Smooth muscle cell of trachea (primary cell): ENCODE measurements at places on chromosomes 1 and 21. TPM values are rescaled to one million over a fixed set of nuclear protein-coding genes. Genes with fewer than 3 reads are reported as not detected.

The CDK11B gene
- total RNA-seq, result 8.3 and 10.5 TPM in 2 replicates

The RABGGTB gene
- total RNA-seq, result 56.1 and 79.8 TPM in 2 replicates

The NR1I3 gene
- not detected in 2 replicates for total RNA-seq

The ELAPOR1 gene
- total RNA-seq, result 0.15 and 0.33 TPM in 2 replicates

The OR2T35 gene
- not detected in 2 replicates for total RNA-seq

The GREM2 gene
- total RNA-seq, result 5.5 and 7.7 TPM in 2 replicates

The PTCH2 gene
- total RNA-seq, result 0.33 and 0.73 TPM in 2 replicates

The RHBG gene
- not detected in 2 replicates for total RNA-seq

The TTC39A gene
- total RNA-seq, result 1.5 and 3.1 TPM in 2 replicates

The PLK3 gene
- total RNA-seq, result 14.4 and 32.7 TPM in 2 replicates

The BTBD19 gene
- total RNA-seq, result 3.9 and 10.1 TPM in 2 replicates

The PTPRU gene
- total RNA-seq, result 14.4 and 42.5 TPM in 2 replicates

The PRR9 gene
- total RNA-seq, result not detected in 2 replicates

The OR2G6 gene
- not detected in 2 replicates for total RNA-seq

The UBXN10 gene
- under 0.01 TPM in 2 replicates for total RNA-seq

The CELA3B gene
- not detected in 2 replicates for total RNA-seq

The BCL10 gene
- total RNA-seq, result 19.5 and 27.2 TPM in 2 replicates

The TDRD10 gene
- total RNA-seq, result 0.17 TPM in 1 of 2 replicates, not detected in the other

The BARHL2 gene
- not detected in 2 replicates for total RNA-seq

The KRTAP21-2 gene
- total RNA-seq, result not detected in 2 replicates

The AQP10 gene
- total RNA-seq, result under 0.01 TPM in 1 of 2 replicates, not detected in the other

The SELP gene
- total RNA-seq, result not detected in 2 replicates

The MYOG gene
- not detected in 2 replicates for total RNA-seq

The DEPDC1 gene
- 3.3 and 35.5 TPM in 2 replicates for total RNA-seq

The CD5L gene
- total RNA-seq, result not detected in 2 replicates

The OR2L5 gene
- total RNA-seq, result not detected in 2 replicates

The OR10Z1 gene
- total RNA-seq, result not detected in 2 replicates

The LYSMD1 gene
- 5.8 and 6.1 TPM in 2 replicates for total RNA-seq

The RAB42 gene
- 10.6 and 12.2 TPM in 2 replicates for total RNA-seq

The EPHA8 gene
- not detected in 2 replicates for total RNA-seq

The LRRN2 gene
- total RNA-seq, result not detected in 2 replicates

The BTBD8 gene
- total RNA-seq, result 6.7 and 8.1 TPM in 2 replicates

The MIXL1 gene
- under 0.01 TPM in 1 of 2 replicates, not detected in the other for total RNA-seq

The FCGR3A gene
- total RNA-seq, result not detected in 2 replicates

The TLCD4 gene
- total RNA-seq, result 0.29 and 0.50 TPM in 2 replicates

The ACKR1 gene
- total RNA-seq, result not detected in 2 replicates

The CATSPER4 gene
- total RNA-seq, result not detected in 2 replicates

The AMY2A gene
- not detected in 2 replicates for total RNA-seq

The C1orf115 gene
- total RNA-seq, result 0.50 and 0.87 TPM in 2 replicates

The TNFSF4 gene
- 0.87 and 1.2 TPM in 2 replicates for total RNA-seq
